ENCODE measurements at places on chromosomes 16 and 17.

GRCh38 chr17:17091276-17091675 lies 49.0 kb downstream of the MPRIP start:
- no peak for DNase-seq

DNA sequence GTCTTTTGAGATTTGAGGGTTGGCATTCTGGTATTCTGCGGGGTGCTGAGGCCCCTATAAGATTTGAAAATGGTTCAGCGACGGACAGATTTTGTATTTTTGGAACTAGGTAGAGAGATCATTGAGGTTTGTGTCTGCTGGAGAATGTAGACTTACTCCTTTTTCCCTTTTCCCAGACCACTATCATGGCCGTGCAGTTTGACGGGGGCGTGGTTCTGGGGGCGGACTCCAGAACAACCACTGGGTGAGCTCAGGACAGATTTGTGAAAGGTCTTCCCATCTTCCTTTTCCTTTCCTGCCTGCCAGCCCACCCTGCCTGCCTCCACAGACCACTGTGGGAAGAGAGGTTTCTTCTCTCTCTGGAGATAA lies 572 bp downstream of the PSMB6 start:
- no peak for DNase-seq

DNA sequence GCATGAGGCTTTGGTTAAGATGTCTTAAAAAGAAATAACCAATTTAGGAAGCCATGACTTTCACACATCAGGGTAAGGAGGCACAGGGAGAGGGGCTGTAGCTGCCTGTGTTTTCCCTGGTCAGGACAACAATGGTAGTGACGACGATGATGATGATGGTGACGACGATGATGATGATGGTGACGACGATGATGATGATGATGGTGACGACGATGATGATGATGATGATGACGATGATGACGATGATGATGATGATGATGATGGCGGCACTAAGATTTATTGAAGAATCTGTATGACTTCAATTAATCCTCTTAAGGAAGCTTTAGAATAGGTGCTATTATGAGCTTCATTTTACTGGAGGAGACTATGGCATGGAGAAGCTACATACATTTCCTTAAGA lies 284.1 kb upstream of the TNRC6C start:
- no peak for DNase-seq

DNA sequence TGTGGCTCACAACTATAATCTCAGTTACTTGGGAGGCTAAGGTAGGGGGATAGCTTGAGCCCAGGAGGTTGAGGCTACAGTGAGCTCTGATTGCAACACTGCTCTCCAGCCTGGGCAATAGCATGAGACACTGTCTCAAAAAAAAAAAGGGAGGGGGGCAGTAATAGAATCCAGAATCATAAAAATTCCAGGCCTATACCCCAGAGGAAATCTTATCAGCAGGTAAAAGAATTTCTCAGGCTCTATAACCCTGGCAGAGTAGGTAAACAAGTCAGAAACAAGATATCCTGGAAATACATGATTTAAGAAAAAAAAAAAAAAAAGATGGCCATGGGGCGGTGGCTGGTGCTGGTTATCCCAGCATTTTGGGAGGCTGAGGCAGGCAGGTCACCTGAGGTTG lies 12.9 kb downstream of the SPAG9 start:
- no peak for DNase-seq

- DNase-seq = no peak
Measured at GRCh38 chr17:68693466-68693865, 92.3 kb upstream of the FAM20A start.

GRCh38 chr17:64065161-64065560 lies 44.7 kb upstream of the ICAM2 start:
- no peak for DNase-seq

Data from colonic mucosa (tissue), 4 donors.